Fibroblast of the aortic adventitia (primary cell): ENCODE measurements at places on chromosomes 4 and X. TPM values are rescaled to one million over a fixed set of nuclear protein-coding genes. Genes with fewer than 3 reads are reported as not detected.
A peak's percentile ranks its signal among the peaks of the same experiment; 100 is the strongest.

DNA sequence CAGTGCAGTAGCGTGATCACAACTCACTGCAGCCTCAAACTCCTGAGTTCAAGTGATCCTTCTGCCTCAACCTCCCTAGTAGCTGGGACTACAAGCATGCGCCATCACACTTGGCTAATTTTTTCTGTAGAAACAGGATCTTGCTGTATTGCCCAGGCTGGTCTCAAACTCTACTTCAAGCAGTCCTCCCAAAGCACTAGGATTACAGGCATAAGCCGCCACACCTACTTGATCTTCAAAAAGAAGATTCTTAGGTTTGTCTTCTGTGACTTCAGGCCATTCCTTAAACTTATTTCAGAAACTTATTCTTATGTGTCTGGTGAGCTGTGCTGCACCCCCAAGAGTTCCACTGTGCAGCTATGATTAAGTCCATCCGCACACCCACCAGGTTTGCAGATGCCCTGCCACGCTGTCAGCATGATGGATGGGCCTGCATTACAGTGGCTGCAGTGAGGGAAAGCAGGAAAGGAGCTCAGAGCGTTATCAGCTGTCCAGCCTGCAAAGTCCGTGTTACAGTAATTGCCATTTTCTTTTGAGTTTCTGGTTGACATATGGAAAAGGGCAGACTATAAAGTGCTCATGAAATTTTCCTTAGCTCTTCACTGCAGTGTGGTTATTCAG lies 146.6 kb downstream of the AASDH start:
- DNase-seq = no peak

The SSX4B gene
- not detected in 2 replicates for total RNA-seq

- DNase-seq = no peak
Observed at GRCh38 chrX:46676399-46677356, 82.2 kb downstream of the SLC9A7 start.

- DNase-seq = peak; percentile 86
Observed at GRCh38 chr4:168856312-168856711, 153.7 kb downstream of the CBR4 start.

The CT45A1 gene
- not detected in 2 replicates for total RNA-seq

- peak; percentile 26 for DNase-seq
Observed at GRCh38 chr4:159272273-159273140, 169.6 kb downstream of the RAPGEF2 start.

The TXK gene
- 0.25 and 0.90 TPM in 2 replicates for total RNA-seq

DNA sequence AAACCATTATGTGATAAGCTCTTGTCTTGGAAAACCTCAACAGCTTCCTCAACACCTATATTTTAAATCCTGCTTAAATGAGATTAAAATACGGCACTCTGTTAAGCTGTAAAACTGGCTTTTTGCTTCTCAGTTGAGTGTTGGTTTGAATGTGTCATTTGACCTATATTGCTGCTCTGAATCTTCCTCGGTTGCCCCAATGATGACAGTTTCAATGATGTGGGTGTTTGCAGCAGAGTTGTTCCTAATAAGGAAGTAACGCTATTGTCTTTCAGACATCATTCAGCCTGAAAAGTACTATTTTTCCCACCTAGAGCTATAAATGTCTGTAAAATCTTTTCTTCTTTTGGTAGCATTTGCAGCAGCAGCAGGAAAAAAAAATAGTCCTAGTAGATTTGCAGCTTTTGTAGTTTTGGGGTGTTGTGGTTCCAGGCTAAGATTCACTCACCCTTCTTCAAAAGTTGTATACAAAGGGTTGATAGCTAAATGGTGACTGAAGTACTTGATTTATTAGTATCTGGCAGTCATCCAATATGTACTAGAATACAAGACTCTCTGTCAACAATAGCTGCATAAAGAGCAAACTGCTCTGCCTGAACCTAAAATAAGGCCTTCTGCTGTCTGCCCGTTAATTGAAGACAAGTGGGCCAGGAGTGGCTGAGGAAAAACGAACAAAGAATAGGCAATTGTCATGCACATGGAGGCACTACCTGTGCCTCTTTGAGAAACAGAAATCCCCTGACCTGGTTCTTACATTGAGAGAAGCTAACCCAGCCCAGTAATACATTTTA lies 333.1 kb downstream of the IL1RAPL1 start:
- peak; percentile 9 for DNase-seq

DNA sequence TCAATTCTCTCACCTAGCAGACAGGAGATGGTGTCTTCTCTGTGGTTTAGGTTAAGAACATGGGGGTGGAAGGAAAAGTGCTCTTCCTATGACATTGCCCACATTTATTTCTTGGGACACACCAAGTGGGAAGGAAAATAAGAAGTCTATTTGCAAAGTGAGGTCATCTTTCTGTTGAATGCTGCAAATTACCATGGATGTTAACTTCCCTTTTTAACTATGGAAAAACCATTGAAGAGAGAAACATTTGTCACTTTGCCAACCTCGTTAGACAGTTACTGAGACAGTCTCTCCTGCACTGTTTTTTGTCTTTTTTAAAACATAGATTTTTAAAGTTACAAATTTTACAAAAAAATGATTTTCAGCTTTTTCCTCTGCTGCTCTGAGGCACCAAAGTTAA lies 72.8 kb upstream of the BEND4 start:
- DNase-seq = no peak

DNA sequence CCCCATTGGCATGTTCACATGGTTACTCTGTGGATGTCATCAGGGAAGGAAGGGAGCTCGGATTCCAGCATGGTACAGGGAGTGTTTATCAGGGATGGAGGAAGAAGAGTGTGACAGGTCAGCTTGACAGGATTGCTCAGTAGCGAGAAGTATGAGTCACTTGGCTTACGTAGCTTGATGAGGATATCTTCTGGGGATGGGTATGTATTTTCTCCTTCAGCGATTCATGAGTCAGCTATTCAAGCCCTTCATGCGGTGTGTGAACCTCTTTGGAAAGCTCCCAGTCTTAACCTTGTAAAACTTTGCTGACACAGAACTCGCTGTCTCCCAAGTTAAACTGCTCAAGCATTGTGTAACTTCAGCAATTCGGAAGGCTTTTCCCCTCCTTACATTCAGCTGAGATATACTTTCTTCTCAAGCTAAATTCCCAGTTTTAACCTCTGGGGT lies 275.4 kb downstream of the ARHGAP10 start:
- peak; percentile 93 for DNase-seq

The PHEX gene
- total RNA-seq = 5.6 and 6.7 TPM in 2 replicates

The MAGEA9B gene
- not detected in 2 replicates for total RNA-seq

DNA sequence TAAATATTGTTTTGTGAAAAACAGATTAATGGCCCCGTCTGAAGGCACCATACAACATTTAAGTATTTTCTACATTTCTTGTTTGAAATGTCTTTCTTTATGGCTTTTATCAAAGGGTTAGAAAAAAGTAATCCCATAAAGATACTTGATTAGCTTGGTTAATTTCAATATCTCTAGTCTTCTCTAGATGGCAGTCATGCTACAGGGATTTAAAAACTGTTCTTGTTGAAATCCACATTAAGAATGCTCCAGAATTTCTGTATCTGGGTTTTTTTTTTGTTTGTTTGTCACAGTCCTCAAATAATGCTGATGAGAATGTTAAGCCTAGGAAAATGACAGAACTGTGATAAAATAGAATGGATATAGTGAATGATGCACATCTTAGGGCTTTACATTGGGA lies 109.0 kb upstream of the AADAT start:
- no peak for DNase-seq

- peak; percentile 1 for DNase-seq
Observed at GRCh38 chrX:33465137-33465536, 253.8 kb upstream of the DMD start.

DNA sequence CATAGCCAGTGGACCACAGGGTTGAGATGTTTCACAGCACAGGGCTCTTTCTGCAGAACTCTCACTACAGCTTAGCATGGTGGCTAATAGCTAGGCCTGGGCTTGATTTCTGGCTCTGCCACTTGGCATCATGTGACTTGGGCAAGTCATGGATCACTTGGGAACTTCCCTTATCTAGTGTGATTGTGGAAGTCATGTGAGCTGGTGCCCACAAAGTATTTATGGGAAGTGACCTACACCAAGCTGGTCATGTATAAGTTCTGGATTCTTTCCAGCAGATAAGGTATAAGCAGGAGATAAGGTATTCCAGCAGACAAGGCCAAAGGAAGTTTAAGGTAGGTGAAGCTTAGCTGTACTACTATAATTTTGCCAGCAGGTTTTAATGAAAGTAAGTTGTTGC lies 61.0 kb downstream of the REELD1 start:
- peak; percentile 16 for DNase-seq

GRCh38 chrX:22594766-22595165 lies 322.1 kb downstream of the CBLL2 start:
- no peak for DNase-seq

DNA sequence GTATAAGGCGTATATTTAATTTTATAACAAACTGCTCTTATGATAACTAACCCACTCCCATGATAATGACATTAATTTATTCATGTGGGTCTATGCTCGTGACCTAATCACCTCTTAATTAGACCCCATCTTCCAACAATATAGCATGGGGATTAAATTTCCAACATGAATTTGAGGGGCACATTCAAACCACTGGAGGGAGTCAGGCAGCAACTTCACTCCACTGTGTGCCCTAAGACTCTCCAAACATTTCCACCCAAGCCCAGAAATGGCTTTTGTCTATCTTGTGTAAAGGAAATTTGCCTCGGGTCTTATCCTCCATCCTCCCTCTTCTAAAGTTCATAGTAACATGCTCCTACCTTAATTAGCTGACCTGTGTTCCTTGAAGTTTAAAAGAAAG lies 616.1 kb upstream of the CPEB2 start:
- no peak for DNase-seq

DNA sequence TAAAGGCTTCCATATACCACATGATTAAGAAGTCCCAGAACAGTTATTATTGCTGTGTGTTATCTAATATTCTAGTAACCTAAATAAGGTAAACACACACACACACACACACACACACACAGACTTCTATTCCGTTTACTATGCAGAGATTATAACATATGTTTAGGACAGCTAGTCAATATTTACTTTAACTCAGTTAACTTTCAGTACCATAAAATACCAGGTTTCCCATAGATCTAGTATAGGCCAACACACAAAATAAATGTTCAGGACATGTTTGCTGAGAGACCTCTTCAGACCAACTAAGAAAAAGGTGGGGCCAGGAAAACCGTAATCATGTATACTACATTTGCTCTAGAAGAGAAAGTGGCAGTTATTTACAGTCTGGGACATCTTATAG lies 365.5 kb downstream of the KLHL13 start:
- DNase-seq = no peak

GRCh38 chr4:5128569-5128968 lies 77.3 kb downstream of the STK32B start:
- DNase-seq = no peak

The FAAH2 gene
- total RNA-seq = under 0.01 TPM in 1 of 2 replicates, not detected in the other
